ENCODE measurements at places on chromosomes 1 and 21.

DNA sequence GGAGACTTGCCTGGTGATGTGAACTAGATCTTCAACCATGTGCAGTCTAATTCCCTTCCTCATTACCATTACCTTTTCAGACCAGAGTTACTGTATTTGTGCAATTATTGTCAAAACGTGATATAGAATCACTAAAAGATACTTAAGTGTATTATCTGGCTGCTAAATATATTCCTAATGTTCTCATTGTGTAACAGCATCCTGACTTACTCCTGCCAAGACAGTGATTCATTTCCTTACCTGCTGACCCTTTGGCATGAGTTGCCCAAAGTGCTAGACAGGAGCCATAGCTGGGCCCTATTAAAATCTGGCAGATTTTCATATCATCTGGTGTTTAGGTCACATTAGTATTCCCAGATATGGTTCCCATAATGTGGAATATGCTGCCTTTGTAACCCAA, 598.3 kb upstream of the CAMK1G start:
- no peak for DNase-seq

GRCh38 chr21:39776589-39776988, 31.6 kb downstream of the IGSF5 start:
- DNase-seq = no peak

DNA sequence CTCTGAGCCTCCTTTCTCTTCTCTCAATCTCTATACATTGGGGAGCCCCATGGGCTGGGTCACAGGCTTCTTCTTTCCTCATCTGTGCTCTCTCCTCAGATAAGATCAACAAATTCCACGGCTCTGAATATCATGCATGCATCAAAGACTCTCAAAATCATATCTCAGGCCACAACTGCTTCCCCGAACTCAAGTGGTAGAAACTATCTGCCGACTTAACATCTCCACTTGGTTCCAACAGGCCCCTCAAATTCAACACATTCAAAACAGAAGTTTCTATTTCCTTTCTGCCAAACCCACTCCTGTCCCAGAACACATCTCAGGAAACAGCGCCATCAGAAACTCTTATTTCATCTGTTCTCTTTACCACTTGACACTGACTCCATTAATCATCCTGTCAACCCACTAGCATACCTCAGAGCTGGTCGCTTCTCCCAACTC, 16.7 kb downstream of the DDX59 start:
- DNase-seq = no peak

- no peak for DNase-seq
These were observed 39.8 kb downstream of the RIMS3 start for GRCh38 chr1:40625476-40626382.

GRCh38 chr1:225882694-225883615, 775 bp upstream of the TMEM63A start:
- DNase-seq = peak; percentile 65

GRCh38 chr1:185960422-185961321, 226.5 kb downstream of the HMCN1 start:
- DNase-seq = peak; percentile 62

- no peak for DNase-seq
These were observed 17.2 kb upstream of the SUMO3 start for GRCh38 chr21:44834951-44835646.

- no peak for DNase-seq
These were observed 129.2 kb downstream of the ROR1 start for GRCh38 chr1:63902844-63903589.

Measured in left hindlimb (tissue), 1 donor.